Common myeloid progenitor, CD34-positive (primary cell): ENCODE measurements at places on chromosomes 1 and 21.

- DNase-seq: peak; percentile 85
Measured at GRCh38 chr21:34706337-34706736, 37.5 kb downstream of the CLIC6 start.

- DNase-seq: peak; percentile 21
Measured at GRCh38 chr1:208083016-208083714, 161.0 kb downstream of the PLXNA2 start.

GRCh38 chr1:193456811-193457280, 270.4 kb upstream of the B3GALT2 start:
- DNase-seq: no peak

- DNase-seq: no peak
Measured at GRCh38 chr1:16126743-16127515, 28.9 kb downstream of the EPHA2 start.

DNA sequence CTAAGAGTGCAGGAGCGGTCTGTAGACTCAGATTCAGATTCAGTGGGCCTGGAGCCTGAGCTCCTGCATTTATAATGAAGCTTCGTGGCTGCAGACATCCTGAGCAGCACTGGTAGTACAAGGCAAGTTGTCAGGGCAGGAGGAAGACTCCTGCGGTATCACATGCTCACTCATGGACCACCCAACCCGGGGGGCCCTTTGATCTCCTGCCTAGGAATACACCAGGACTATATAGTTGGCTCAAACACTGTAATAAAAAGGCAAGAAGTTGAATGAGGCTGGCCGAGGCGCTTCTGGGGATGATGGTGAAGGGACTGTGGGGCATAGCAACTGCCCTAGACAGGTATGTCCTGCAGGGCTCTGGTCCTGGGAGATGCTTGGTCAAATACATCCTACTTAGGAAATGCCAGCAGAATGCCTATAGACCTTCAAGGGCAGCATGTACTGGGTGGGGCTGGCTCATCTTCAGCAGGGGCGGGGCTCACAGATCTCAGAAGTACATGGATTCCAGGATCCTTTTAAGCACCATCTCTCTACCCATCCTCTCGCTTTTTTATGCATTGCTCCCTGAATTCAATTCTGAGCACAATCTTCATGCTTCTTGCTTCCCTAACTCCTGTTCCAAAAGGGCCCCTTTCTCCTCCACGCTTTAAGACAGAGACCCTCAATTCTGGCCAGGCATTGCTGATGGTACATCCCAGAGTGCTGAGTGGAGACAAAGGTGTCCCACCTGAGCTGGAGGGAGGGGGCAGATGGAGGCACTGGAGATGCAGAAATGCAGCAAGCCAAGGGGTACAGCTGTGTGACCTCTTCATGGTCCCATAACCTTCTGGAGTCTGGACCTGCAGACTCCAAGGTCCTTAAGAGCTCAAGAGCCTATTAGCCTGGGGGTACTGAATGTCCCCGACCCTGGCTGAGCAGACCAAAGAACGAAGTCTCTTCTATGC, 2.1 kb upstream of the RAP1GAP start:
- DNase-seq: no peak

DNA sequence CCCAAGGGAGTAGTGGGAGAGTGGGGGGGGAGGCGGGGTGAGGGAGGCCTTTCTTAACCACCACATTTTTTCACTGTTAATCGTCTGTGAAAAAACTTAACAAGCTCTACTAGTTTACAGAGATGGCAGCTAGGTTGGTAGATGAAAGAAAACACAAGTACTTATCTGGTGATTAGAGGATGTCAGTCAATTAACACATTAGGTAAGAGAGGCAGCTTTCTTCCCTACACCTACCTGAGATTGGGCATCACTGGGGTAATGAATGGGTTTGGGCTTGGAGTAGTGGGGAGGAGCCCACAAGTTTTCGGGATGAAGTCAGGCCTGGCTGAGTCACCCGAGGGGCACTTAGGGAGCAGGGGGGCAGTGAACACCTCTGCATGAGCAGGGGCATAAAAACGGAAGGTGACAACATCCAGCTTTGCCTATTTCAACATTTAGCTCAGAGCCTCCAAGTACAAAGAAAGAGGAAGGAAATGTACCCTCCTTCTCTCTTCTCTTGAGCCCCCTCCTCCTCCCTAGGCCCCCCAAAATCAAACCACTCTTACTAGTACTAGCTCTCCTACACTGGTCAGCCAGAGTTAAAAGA, 2.5 kb downstream of the LBR start:
- no peak for DNase-seq

- DNase-seq: peak; percentile 45
Measured at GRCh38 chr1:175840787-175841186, 97.4 kb upstream of the TNR start.

DNA sequence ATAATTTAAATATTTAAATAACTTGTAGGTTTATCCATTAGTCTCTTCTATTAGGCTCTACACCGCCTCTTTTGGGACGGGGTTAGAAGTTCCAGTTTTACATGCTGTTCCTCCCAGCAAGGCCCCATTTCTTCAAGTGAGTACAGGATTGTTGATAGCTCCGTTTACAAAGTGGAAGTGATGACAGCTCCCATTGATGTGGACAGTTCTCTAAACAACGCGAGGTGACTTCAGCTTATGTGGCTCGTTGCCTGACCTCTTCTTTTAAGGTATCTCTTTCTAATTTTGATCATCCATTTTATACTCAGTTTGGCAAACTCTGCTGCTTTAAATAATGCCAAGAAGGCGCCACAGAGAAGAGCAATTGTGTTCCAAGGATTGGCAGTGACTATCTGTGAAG, 49.7 kb downstream of the PACC1 start:
- no peak for DNase-seq

DNA sequence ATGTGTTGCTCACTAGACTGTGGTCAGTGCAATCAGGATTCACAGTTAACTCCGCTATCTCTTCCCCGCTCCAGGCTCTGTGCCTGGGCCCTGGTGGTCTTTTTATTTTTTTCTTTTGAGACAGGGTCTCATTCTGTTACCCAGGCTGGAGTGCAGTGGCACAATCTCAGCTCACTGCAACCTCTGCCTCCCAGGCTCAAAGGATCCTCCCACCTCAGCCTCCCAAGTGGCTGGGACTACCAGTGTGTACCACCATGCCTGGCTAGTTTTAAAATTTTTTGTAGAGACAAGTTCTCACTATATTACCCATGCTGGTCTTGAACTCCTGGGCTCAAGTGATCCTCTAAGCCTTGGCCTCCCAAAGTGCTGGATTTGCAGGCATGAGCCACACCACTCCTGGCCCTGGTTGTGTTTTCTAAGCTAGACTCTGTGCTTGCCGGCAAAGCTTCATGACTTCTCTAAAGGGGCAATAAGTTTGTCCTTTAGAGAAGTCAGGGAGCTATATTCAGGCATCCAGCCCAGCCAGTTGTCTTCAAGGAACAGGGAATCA, 1.4 kb downstream of the RCSD1 start:
- no peak for DNase-seq

DNA sequence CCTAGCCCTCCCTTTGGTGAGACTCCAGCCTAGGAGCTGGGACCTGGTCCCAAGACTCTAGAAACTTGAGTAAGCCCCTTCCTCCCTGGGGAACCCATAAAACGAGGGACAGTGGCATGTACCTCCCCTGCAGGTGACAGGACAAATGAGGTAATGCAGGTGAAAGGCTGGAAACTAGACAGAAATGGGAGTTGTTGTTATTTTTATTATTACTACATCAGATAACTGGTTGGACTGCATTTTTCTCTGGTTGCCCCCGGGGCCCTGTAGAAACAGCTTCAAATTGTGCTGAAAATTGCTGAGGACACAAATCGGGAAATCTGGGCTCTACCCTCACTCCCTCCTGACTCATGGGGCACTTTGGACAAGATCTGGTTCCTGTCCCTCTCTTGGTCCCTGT, 132.3 kb upstream of the WNT4 start:
- no peak for DNase-seq

DNA sequence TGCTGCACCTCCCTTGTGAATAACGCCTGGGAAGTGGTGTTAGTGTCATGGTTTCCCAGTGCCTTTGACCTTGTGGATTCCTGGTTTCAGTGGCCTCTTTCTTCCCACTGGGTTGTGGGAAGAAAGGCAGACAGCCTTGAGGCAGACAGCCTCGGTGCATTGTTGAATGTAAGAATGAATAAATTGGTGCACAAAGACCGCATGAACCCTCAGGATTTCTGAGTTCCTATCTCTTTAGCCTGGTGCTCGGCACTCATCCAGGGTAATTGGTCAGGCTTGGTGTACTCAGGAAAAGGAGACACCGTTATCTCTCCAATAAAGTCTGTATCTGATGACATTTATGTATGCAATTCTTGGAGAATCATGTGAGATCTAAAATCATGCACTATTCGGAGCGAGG, 5.1 kb downstream of the ZNF362 start:
- DNase-seq: no peak

DNA sequence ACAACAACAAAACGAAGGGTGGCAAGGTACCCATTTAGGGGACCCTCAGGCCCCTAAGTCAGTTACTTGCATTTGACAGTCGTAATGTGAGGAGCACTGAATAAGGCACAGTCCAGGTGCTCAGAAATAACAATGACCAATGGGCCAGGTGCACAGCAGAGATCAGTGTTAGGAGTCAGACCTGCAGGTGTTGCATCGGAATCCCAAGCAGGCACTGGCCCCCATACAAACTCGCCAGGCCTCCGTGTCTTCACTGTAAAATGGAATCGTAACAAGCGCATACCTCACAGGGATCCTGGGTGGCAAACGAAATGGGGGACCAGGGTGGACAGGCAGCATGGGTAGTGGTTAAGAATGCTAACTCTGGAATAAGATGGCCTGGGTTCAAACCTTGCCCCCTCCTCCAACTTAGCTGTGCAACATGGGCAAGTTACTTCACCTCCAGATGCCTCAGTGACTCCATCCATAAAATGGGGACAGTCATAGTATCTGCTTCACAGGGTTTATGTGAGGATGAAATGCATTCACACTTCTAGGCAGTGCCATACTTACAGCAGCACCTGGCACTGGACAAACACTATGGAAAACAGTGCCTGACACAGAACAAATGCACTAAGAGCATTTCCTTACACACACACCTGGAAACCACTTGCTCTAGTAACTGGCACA, 20.2 kb downstream of the RCAN1 start:
- DNase-seq: no peak

DNA sequence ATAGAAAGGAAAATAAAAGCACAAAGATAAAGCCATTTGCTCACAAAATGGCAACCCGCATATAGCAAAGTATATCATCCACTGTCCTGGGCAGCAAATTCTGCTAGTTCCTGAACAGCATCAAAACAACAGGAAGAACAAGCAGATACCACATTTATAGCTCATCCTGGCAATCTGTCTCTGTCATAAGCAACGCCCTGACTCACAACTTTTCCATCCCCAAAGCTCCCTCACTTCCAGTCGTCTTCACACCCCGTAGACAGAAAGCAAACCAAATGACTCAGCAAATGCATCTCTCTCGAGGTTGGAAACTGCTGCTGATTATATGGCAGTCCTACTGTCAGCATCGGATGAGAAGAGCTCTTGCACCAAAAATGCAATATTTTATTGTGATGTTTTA, 65.8 kb downstream of the AK5 start:
- DNase-seq: no peak

GRCh38 chr1:185406006-185406690, 89.1 kb upstream of the IVNS1ABP start:
- no peak for DNase-seq

DNA sequence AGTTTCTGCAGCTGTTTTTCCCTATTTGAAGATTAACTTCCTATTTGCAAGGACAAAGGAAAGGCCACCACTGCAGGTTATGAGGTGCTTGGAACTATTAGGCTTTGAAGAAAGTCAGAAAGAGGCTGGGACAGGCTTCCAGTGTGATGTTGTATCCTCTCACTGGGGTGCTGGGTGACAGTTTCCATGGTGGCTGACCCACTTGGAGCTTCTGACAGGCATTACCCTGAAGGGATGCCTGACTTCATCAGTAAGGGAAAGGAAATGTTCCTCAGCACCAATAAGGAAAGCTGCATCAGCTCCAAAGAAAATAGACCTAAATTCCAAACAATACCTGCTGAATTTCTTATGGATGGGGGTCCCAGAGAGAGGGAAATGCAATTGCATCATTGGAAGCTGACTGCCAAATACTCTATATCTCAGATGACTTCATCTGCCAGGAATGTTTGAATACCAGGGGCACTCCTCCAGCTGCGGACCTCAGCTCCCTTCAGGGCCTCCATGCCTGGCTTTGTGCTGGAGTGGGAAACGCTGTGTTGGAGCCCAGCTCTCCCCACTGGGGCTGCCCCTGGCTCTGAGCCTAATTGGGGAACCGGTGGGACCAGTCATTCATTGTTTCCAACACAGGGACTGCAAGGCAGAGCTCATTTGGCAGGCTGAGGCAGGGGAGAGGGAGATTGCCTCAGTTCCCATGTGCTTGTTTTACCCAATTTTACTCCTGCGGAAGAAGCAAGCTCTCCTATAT, 76.6 kb downstream of the RGL1 start:
- no peak for DNase-seq

- DNase-seq: peak; percentile 60
Measured at GRCh38 chr1:206679738-206680211, 4.9 kb upstream of the MAPKAPK2 start.

DNA sequence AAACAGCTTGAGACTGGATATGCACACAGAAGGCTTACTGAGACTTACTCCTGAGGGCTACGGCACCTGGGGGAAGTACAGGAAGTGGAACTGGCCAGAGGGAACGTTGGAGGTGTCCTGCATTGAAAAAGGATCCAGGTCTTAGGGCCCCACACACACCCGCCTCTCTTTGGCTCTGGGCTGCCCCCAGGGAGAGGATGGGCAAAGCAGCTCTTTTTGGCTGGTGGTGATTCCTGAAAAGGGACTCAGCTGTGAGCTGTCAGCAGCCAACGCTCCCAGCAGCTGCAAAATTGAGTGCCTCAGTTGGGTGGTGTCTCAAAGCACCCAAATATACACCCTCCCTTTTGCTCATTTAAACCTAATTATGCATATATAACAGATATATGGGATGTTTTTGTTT, 213.2 kb downstream of the TNR start:
- DNase-seq: no peak

- DNase-seq: no peak
Measured at GRCh38 chr1:65211331-65211730, 63.3 kb downstream of the AK4 start.

GRCh38 chr1:109239409-109240068, 9.8 kb upstream of the CELSR2 start:
- DNase-seq: peak; percentile 47

GRCh38 chr1:153032677-153033308, 1.8 kb downstream of the SPRR1B start:
- DNase-seq: peak; percentile 7

DNA sequence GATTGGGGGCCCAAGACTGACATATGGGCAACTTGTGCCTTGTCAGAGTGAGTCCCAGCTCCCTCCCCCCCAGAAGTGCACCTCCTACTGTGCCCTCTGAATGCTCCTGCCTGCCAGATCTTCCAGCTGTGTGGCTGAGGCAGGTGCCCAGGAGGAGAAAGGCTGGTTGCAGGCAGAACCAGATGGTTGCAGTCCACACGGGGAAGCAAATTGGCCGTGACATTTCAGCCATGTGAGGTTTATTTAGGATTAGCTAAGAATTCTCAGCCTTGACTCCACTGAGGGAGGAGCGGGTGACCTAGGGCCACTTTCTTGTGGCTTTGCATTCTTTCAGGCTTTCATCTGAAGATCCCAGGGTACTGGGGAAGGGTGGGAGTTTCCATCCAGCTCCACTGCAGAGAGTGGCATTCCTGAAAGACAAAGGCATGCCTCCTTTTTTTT, 33.8 kb downstream of the PEX14 start:
- DNase-seq: no peak

- no peak for DNase-seq
Measured at GRCh38 chr1:89064632-89065031, 376 bp downstream of the GBP1 start.
